ENCODE measurements at places on chromosomes 7 and 10. TPM values are rescaled to one million over a fixed set of nuclear protein-coding genes. Genes with fewer than 3 reads are reported as not detected.

DNA sequence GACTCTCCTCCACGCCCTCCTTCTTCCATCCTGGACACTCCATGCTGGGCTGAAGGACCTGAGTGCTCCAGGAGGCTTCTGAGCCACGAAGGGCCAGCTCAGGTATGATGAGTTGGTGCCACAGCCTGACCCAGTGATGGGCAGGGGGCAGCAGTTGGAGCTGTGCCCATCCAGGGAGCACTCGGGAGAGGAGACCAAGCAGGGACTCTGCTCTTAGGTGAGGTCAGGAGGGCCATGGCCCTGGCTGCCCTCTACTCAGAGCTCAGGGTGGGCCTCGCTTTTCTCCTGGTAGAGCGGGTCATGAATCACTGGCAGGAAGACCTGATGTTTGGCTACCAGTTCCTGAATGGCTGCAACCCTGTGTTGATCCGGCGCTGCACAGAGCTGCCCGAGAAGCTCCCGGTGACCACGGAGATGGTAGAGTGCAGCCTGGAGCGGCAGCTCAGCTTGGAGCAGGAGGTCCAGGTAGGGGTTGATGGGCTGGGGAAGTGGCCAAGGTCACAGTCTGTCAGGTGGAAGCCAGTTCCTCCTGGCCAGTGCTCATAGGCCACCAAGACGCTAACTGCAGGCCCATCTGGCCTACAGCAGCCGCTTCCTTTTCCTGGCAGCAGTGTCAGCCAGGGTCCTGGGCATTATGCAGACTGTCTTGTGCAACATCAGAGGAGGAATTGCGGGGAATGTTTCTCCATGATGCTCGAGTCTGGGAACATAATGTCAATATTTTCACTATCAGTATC is 50.8 kb downstream of the ALOX5 start:
- no peaks in the 10 kb centered on the region for H3K36me3 ChIP-seq
- peak; percentile 73 for DNase-seq
- peaks cover 26% of the 10 kb centered on the region for H3K27me3 ChIP-seq
- no peak overlapping the region for H3K27ac ChIP-seq
- H3K4me3 ChIP-seq, result no peak overlapping the region
- peaks cover 12% of the 10 kb centered on the region for H3K4me1 ChIP-seq

DNA sequence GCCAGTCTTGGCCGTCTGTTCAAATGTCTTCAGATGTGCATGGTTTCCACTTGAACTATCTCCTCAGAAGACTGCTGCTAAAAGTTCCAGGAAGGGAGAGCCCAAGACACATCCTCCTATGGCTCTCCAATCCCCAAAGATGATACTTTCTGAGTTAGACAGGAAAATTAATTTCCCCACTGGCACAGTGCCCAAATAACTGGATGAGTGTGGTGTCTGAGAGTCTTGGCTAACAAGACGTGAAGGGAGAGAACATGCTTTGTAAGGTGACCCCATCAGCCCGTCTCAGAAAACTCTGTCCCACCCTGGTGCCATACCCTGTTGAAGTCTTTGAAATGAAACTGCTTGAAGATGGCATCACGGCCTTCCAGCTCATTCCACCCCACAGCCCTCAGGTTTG is 2.9 kb downstream of the PCBD1 start:
- H3K4me3 ChIP-seq, result no peak overlapping the region
- H3K27ac ChIP-seq, result no peak overlapping the region
- peaks cover 10% of the 10 kb centered on the region for H3K36me3 ChIP-seq

DNA sequence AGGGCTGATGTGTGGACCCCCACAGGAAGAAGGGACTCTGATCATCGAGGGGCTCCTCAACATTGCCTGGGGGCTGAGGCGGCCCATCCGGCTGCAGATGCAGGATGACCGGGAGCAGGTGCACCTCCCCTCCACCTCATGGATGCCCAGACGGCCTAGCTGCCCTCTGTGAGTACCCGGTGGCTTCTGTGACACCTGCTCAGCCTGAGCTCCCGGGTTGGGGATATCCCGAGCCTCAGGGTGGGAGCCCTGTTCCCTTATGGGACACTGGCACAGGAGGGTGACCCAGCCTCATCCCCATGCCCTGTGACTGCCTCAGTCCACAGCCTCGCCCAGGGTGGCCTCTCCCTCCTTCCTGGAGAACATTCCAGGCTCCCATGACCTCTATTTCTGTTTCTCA is 3.9 kb upstream of the DEPP1 start:
- peak overlapping the region; percentile 88 for H3K27ac ChIP-seq
- H3K27me3 ChIP-seq, result no peaks in the 10 kb centered on the region
- peaks cover 36% of the 10 kb centered on the region for H3K36me3 ChIP-seq
- H3K4me1 ChIP-seq, result peaks cover 54% of the 10 kb centered on the region

FAM25C gene
- total RNA-seq, result not detected

DNA sequence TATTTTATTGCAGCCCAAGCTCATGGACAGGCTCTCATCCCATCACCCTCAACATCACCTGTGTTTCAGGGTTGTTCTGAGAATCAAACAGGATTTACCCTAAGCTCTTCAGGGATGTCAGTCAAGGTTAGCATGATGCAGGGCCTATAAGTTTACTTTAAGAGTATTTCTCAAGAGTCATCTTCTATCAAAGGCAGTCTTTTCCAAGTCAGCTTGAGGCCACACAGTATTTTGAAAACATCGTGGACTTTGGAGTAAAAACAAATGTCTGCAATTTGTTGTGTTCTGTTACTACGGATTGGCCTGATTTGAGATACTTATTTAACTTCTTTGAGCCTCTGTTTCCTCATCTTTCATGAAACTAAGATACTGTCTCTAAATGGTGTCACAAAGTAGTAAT is 42.0 kb upstream of the NRP1 start:
- no peaks in the 10 kb centered on the region for H3K4me1 ChIP-seq
- H3K27me3 ChIP-seq, result no peaks in the 10 kb centered on the region
- DNase-seq, result no peak
- H3K4me3 ChIP-seq, result no peak overlapping the region

DNA sequence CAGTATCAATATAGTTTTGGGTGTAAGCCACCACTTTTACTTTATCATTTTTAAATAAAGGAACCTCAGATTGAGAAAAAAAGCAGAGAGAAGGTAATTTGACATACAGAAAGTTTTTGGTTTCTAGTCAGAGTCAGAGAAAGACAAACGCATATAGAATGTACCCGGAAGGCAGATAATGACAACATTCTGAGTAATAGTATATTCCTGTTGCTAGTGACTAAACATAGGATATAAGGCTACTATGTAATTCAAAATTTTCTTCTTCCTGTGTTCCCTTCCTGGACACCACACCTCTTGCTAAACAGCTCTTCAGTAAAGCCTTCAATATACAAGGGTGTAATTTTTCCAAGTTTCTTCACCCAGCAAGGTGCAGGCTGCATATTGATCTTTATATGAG is 597.6 kb downstream of the PCDH15 start:
- no peaks in the 10 kb centered on the region for H3K27me3 ChIP-seq
- no peaks in the 10 kb centered on the region for H3K36me3 ChIP-seq
- no peak overlapping the region for H3K4me3 ChIP-seq
- no peak for DNase-seq
- no peaks in the 10 kb centered on the region for H3K4me1 ChIP-seq

DNA sequence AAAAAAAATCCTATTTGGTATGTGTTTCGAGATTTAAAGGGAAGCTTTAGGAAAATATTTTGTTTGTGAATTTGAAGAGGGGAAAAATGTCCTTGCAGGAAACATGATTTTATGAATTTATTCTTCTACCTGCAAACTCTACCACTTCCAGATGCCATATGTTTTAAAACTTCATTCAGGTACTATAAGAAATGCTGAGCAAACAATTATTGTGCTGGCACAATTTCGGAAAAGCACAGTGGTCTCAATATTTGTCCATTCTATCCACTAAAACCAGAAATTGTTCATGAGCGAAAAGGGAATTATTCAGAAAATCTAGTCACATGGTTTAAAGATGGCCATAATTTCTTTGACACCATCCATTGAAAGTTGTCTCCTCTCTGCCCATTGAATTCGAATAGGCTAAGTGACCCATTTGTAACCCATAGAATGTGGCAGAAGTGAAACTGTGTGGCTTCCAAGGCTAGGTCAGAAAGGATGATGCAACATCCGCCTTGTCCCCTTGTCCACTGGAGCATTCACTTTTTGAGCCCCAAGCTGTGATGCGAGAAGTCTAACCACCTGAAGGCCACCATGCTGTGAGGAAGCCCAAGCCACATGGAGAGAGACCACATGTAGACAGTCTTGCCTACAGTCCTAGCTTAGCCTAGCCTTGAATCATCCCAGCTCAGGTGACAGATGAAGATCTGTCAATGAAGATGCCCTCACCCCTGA is 189.8 kb upstream of the PRKCQ start:
- no peaks in the 10 kb centered on the region for H3K27me3 ChIP-seq
- no peaks in the 10 kb centered on the region for H3K36me3 ChIP-seq
- H3K27ac ChIP-seq, result no peak overlapping the region
- no peak for DNase-seq
- no peak overlapping the region for H3K4me3 ChIP-seq
- no peaks in the 10 kb centered on the region for H3K4me1 ChIP-seq

DNA sequence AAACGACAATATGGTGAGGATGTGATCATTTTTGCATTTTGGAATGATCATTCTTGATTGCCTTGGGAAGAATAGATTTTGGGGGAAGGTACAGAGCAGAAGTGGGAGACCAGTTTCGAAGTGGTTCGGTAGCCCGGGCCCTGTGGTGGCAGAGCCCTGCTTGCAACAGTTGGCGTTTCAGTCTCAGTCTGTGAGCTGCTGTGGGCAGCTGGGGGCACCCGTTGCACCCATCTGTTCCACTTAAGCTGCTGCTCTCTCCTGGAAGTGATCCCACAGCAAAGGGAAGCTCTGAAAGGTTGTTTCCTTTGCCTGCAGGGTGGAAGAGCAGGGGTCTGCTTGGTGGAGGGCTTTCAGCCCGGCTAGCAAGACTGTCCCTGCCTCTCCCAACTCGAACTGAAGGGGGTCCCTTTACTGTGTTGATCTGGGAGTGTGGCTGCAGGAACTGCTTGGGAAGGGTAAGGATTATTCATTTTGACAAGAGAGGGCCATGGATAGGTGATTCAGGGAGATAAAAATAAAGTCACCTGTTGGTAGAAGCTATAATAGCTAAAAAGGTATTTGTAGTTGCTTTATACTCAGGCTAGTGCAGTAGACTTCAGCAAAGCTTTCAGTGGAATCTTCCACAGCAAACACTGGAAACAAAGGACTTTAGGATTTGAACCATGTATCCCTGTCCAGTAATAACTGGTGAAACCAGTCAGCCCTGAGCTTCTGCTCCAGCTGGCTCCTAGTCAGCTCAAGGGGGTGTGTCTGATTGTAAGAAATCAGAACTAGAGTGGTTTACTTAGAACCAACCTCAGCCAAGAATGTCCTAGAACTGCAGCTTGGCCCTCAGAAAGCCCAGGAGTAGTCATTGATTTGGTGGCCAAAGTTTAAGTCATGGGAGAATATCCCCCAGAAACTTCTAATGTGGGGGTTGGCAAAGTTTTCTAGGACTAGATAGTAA is 53.1 kb upstream of the PDCD4 start:
- no peak overlapping the region for H3K4me3 ChIP-seq
- no peaks in the 10 kb centered on the region for H3K27me3 ChIP-seq
- peak overlapping the region; percentile 88 for H3K27ac ChIP-seq
- peaks cover 73% of the 10 kb centered on the region for H3K4me1 ChIP-seq
- H3K36me3 ChIP-seq, result no peaks in the 10 kb centered on the region
- peak; percentile 53 for DNase-seq

EBF3 gene
- total RNA-seq, result 4.3 TPM

SEMA3A gene
- 83.8 TPM for total RNA-seq

SHH gene
- total RNA-seq, result not detected

DNA sequence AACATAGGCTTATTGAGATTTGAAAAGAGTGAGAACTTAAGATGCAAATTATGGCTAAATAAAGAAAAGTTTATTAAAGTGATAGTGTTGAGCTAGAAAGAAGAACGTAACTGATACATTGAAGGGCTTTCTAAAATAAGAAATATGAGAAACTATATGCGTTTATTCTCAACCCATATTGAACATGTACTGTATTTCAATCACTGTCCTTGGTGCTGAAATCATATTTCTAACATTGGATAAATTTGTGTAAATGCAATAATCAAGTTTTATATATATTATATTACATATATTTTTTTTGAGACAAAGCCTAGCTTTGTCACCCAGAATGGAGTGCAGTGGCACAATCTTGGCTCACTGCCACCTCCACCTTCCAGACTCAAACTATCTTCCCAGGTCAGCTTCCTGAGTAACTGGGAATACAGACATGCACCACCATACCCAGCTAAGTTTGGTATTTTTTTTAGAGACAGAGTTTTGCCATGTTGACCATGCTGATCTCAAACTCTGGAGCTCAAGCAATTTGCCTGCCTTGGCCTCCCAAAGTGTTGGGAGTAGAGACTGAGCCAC is 1065.8 kb downstream of the REEP3 start:
- H3K27me3 ChIP-seq, result no peaks in the 10 kb centered on the region
- no peaks in the 10 kb centered on the region for H3K4me1 ChIP-seq
- H3K27ac ChIP-seq, result no peak overlapping the region

DNA sequence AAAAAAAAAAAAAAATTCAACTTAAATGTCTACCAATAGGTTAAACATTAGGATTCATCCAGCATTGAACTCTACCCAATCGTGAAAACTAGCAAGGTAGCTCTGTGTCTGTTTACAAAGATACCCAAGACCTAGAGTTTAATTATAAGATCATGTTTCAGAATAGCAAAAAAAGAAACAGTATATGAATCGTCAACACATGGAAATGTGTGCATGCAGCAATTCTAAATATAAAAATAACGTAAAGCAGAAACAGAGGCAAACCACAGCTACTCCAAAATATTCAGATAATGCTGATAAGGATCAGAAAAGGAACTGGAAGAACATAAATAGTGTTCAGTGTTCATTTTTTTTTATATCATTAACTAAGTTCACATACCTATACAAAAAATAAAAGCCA is 68.7 kb downstream of the AFAP1L2 start:
- H3K27me3 ChIP-seq, result no peaks in the 10 kb centered on the region
- peaks cover 8% of the 10 kb centered on the region for H3K4me1 ChIP-seq
- no peak overlapping the region for H3K4me3 ChIP-seq
- H3K27ac ChIP-seq, result no peak overlapping the region

PNLIPRP2 gene
- total RNA-seq, result not detected

CALD1 gene
- total RNA-seq, result 1,561 TPM

UNCX gene
- total RNA-seq, result not detected

GOLGA7B gene
- total RNA-seq, result 0.71 TPM

DNA sequence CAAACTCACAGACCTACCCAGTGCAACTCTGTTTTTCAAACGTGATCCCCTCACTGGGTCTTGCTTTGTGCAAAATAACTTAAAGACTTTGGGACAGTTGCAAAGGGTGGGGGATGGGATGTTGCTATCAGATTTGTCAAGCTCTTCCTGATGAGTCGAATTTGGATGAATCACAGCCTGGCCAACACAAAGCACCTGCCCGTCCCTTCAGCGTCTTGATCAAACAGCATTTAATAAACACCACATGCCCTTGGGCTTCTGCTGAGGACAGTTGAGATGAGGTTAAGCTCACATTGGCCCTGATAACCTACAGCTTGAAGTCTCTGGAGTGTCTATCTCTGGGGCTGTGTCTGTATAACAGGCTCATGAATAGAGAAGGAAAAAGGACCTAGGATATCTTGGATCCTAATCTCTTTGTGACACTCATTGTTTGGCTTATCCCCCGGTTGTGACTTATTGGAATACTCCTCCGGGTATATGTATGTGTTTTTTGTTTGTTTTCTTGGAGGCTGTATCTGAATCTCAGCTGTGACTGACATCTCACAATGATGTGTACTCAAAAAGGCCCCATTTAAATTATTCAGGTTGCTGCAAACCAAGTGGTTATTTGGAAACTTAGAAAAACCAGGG is 132.6 kb upstream of the NAMPT start:
- no peak overlapping the region for H3K4me3 ChIP-seq
